ENCODE measurements at places on chromosomes 12 and 14.

DNA sequence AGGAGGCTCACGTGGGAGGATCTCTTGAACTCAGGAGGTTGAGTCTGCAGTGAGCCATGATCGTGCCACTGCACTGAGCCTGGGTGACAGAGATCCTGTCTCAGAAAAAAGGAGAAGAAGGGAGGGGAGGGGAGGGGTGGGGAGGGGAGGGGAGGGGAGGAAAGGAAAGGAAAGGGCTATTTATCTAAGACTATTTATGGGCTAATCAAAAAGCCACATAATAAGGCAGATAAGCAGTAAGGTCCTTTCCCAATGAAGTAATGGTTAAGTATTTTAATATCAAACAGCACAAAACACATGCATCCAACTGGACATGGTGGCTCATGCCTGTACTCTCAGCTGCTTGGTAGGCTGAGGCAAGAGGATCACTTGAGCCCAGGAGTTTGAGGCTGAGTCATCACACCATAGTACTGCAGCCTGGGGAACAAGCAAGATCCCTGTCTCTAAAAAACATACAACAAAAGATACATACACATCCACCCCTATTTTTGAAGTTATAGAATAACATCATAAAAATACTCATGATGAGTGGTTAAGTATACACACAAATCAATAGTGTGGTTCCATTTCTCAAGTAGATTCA lies 9.7 kb downstream of the PAWR start:
- DNase-seq: no peak

DNA sequence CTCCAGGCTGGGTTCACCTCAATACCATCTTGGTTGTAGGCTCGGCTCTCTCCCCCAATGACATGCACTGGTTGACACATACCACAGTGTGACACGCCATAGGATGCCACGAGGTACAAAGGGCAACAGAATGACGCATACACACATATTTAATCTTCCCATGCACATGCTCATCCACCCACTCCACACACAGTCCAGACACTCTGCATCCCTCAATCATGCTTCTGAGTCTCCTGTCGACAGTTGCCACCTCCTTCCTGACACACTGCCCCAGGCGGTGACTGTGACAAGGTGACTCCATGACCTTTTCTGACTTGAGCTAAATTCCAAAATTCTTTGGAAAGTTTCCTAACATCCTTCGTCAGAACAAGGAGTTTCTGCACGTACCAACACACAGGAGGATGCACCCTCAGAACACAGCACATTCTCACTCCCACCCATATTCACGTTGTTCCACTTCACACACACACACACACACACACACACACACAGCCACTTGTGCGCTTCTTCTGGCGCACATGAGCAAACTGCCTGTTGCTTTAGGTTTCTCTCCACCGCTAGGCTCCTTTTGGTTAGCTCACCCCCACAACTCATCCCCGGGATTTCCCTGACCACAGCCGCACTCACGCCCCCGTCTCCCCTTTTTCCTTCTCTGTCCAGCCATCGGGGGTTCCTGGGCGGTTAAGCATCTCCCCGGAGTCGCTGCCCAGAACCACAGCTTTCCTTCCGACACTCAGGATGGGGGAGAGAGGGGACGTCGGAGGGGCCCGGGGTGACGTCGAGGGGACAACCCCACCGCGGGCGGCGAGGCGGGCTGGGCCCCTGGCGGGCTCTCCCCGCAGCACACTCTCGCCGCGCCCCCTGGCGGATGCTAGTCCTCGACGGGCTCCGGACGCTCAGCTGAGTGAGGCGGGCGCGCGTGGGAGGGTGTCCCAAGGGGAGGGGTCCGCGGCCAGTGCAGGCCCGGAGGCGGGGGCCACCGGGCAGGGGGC lies 536 bp upstream of the WNT1 start:
- peak; percentile 43 for DNase-seq

DNA sequence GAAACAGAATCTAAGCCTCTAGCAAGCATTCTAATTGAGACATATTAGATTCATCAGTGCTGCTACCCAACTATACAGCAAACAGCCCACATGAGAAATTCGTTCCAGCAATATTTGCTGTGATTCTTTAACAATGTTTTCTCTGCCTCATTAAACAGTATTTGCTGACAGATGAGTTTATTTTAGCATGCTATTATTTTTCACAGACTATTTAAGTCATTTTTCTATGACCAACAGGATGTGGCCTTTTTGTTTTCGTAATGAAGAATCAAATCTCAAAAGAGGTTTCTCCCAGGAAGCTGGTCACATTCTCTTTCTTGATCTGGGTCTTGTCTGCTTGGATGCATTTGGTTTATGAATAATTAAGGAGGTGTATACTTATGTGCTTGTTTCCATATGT lies 23.2 kb upstream of the SERPINA12 start:
- DNase-seq: no peak

GRCh38 chr12:5464096-5464495 lies 32.2 kb downstream of the NTF3 start:
- DNase-seq: no peak

- DNase-seq: no peak
Measured at GRCh38 chr12:52362118-52362726, 5.1 kb downstream of the KRT85 start.

DNA sequence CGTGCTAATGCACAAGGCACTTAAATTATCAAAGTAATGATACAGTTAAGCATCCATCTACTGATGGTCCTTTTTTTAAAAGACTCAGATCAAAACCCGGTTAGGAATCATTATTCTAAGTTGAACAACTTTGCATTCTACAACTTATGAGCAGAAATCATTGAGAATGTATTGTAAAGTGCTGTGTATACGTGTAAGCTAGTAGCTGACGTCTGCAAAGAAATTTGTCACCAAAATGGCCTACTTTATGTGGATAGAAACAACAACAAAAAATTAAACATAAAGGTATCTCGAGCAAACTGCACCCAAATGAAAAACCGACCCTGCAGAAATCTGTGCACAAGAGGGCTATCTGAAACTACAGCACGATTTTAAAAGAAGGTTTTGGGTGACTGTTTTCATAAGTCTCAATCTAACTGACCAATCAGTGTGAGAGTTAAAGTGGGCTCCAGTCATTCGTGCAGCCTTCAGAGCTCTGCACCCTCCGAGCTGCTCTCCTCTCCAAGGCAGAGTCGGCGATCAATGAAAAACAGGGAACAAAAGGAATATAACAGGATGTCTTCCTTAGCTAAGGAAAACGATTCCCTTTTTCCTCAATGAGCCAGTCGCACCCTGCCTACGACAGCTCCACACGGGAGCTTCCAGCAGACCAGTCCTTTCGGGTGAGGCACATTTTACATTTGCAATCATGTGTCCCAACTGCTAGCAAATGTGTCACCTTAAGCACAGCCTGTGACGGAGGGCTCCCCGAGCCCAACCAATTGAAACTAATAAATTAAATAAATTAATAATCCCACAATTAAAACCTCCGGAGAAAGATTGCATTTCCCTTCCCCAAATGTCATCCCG lies 200.7 kb upstream of the FOXN3 start:
- DNase-seq: no peak

DNA sequence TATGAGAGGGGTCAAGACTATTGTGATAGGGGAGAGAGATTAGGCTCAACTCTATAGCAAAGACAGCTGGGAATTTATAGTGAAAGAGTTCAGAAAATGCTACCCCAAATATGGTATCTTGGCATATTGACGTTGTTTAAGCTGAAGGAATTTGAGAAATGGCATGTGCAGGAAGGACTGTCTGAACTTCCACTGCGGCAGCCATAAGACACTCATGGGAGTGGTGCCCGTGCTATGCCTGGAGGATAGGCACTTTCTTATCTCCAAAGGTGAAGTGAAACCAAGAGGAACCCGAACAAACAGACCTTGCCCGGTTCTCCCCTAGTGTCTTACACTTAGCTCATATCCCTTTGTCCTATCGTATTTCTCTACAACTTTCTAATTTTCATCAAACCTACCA lies 390.3 kb downstream of the TMTC2 start:
- DNase-seq: no peak

DNA sequence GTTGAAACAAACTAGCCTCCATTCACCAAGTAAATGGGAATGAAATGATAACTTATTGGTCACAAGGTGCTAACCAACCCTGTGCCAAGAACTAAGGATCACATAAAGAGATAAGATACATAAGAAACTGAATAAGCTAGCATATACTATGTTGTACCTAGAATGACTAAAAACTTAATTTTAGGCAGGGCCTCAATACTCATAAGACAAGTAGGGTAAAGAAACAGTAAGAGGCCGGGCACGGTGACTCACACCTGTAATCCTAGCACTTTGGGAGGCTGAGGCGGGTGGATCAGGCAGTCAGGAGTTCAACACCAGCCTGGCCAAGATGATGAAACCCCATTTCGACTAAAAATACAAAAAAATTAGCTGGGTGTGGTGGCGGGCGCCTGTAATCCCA lies 17.7 kb downstream of the GDF11 start:
- DNase-seq: no peak

- no peak for DNase-seq
Measured at GRCh38 chr12:32450768-32451167, 51.4 kb downstream of the FGD4 start.

- no peak for DNase-seq
Measured at GRCh38 chr14:48546996-48547395, 871.6 kb upstream of the MDGA2 start.

GRCh38 chr14:99245564-99246511 lies 26.2 kb downstream of the BCL11B start:
- DNase-seq: peak; percentile 29

- DNase-seq: no peak
Measured at GRCh38 chr14:104230946-104231345, 92.6 kb downstream of the KIF26A start.

DNA sequence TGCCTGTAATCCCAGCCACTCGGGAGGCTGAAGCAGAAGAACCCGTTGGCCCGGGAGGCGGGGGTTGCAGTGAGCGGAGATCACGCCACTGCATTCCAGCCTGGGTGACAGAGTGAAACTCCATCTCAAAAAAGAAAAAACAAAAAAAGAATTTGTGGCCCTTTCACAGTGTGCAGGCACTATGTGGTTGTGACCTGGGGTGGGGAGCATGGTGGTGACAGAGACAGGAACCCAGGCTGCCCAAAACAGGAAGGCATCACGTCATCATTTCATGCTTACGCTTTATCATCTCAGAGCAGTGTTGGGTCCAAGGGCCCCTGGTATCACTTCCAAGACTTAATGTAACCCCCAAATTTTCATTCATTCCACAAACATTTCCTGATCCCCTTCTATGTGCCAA lies 175.7 kb upstream of the GSC start:
- no peak for DNase-seq

- DNase-seq: no peak
Measured at GRCh38 chr14:76773188-76773885, 12.1 kb downstream of the VASH1 start.

DNA sequence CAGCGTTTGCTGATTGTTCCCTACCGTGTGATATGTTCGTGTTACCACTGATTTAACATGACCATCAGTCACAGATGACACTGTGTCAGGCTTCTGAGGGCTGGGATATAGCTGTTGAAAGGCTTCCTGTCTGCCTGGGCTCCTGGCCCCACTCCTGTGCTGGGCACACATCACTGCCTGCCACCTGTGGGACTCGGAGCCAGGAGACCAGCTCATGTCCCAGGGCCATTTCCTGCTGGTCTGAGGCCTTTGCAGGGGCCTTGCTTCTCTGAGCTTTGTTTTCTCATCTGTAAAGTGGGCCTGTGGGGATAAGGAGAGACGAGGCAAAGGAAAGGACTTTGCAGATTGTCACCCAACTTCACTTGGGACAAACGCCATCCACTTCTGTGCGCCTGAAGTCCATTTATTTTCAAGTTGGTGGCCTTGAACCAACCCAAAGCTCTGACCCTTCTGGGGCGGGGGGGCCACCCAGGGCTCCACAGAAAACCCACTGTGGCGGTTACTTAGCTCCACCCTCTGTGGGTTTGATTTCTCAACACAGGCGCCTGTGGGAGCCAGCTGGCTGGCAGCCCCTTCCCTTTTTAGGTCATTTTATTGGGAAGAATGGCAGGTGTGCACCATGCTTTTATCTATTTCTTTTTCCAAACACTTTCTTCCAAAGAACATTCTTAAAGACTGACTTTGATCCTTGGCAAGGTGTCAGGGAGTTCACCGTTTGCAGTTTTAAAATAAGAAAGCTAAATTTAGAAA lies 54.1 kb downstream of the BEGAIN start:
- no peak for DNase-seq

GRCh38 chr14:58298477-58299400 lies at the start of gene ARID4A:
ARID4A (plus strand) TSS chr14:58298555; CDS start chr14:58299855, 1,300 bp downstream.
- peak; percentile 53 for DNase-seq

DNA sequence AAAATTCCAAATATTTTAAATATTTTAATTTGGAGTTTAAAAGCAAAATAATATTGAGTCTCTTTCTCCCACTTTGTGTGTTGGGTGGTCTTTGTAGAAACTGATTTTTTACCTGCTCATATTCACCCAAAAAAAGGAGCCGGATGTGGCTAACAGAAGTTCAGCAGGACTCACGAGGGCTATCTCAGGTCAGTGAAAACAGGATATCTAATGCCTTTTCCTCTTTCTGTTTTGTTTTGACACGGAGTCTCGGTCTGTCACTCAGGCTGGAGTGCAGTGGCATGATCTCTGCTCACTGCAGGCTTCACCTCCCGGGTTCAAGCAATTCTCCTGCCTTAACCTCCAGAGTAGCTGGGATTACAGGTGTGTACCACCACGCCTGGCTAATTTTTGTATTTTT lies 30.8 kb downstream of the COA8 start:
- no peak for DNase-seq

DNA sequence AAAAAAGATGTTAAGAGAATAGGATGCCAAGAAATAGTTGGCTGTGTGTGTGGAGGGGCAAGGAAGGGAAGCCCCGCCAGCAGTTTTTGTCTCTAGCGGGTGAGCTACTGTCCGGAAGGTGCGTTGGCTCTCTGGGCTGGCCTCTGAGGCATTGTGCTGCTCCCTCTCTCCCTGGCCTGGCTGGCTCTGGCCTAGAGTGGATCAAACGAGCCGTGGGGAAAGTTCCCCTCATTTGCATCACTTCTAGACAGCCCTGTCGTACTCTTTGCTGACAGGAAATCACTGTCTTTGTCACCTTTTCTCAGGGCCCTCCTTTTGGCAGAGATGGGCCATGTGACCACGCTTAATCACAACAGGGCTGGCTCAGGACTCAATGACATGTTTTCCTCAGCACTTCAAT lies 236.1 kb upstream of the NPAS3 start:
- no peak for DNase-seq

GRCh38 chr12:100200463-100201181 lies at the start of gene ACTR6:
ACTR6 (plus strand) TSS chr12:100200815; CDS start chr12:100200852, 37 bp downstream.
- DNase-seq: peak; percentile 77

GRCh38 chr12:90484094-90484493 lies 470.9 kb downstream of the CCER1 start:
- DNase-seq: no peak

DNA sequence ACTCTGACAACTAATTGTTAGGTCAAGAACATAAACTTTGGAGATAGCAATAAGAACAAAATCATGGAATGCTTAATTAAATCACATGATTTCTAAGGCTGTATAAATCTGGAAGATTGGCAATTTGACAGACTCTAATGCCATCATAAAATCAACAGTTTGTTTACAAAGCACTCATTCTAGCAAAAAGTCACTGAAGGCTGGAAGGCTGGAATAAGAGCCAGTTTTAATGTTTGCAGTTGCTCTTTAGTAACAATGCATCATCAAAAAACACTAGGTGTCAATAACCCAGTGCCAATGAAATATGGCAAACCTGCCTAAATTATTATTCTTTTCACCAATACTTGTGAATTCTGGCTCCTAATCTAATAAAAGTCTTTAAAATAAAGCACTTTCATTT lies 65.0 kb downstream of the NUMB start:
- no peak for DNase-seq

- peak; percentile 57 for DNase-seq
Measured at GRCh38 chr14:64636208-64636979, 67.8 kb upstream of the PLEKHG3 start.
